ENCODE measurements at places on chromosomes 4 and X.

GRCh38 chrX:91122151-91122694 lies 312.4 kb upstream of the PABPC5 start:
- ATAC-seq = no peak
- H3K27ac ChIP-seq = no peak overlapping the region
- no peaks in the 10 kb centered on the region for H3K4me1 ChIP-seq
- no peak overlapping the region for H3K4me3 ChIP-seq
- H3K27me3 ChIP-seq = no peaks in the 10 kb centered on the region

DNA sequence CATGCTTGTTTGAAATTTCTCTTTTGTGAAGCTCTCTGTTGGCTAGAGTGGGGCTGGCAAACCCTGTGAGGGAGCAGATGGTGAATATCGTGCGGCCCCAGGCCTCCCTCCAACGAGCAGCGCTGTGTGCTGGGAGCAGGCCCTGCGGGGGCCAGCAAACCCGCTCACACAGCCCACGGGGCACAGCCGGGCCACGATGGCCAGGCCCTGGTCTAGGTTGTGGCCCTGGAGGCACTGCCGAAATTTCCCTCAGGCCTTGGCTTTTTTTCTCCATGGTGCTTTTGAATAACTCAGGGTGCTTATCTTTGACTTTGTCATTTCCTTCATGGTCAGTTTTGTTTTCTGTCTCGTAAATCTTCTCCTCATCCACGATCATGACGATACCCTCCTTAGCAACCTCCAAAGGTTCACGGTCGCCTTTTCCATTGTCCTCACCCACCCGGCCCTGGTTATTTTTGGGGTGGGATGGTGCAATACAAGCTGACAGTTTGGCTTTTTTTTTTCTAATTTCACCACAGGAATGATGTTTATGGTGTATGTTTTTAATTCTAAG lies 20.7 kb downstream of the PCGF3 start:
- H3K27me3 ChIP-seq = no peaks in the 10 kb centered on the region
- ATAC-seq = no peak
- no peak overlapping the region for H3K27ac ChIP-seq
- peaks cover 35% of the 10 kb centered on the region for H3K36me3 ChIP-seq
- peaks cover 44% of the 10 kb centered on the region for H3K4me1 ChIP-seq
- H3K4me3 ChIP-seq = no peak overlapping the region

DNA sequence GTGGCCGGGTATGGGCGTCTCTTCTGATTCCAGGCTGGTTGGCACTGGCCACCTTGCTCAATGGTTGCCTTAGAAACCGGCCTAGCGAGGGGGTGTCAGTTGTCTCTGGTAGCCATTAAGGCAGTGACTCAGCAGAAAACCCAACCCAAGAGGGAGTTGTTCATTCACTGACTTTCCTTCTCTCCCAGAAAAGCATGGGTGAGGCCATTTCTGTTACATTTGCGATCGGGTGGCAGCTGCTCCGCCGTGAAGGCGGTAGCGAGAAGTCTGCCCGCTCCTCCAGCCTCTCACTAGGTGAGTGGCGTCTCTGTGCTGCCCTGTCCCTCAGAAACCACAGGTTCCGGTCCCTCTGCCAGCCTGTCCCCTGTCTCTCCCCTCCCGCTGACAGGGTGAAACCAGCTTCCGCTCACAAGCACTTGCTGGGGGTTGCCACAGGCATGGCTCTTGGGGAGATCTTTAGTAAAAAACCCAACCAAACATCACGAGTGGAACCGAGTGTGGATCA lies 17.4 kb downstream of the IRAK1 start:
- H3K36me3 ChIP-seq = no peaks in the 10 kb centered on the region
- no peaks in the 10 kb centered on the region for H3K27me3 ChIP-seq
- peaks cover 47% of the 10 kb centered on the region for H3K4me1 ChIP-seq

GRCh38 chr4:8227201-8227770 lies 28.2 kb downstream of the SH3TC1 start:
- H3K27me3 ChIP-seq = no peaks in the 10 kb centered on the region
- peaks cover 34% of the 10 kb centered on the region for H3K4me1 ChIP-seq
- H3K36me3 ChIP-seq = peaks cover 43% of the 10 kb centered on the region

- no peak overlapping the region for H3K27ac ChIP-seq
- no peak overlapping the region for H3K4me3 ChIP-seq
- H3K36me3 ChIP-seq = no peaks in the 10 kb centered on the region
- no peaks in the 10 kb centered on the region for H3K4me1 ChIP-seq
- H3K27me3 ChIP-seq = no peaks in the 10 kb centered on the region
These were observed 170.8 kb upstream of the RAI2 start for GRCh38 chrX:18031726-18032375.

DNA sequence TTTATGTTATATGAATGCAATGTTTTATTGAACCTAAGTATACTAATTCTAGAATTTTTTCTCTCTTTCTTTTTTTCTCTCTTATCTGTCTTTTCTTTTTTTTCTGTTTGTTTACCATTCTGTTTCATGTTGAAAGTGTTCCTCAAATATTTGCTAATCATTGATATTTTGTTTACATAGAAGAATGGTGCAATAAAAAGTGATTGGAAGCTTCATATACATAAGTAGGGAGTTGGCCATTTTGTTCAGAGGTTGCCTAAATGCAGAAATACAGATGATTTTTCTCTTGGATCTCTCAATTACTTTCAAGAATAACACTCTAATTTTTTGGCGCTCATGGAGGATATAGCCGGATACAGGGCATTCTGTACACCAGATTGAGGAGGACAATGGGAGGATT lies 5.7 kb upstream of the SERTM2 start:
- H3K27ac ChIP-seq = no peak overlapping the region
- H3K36me3 ChIP-seq = no peaks in the 10 kb centered on the region
- peaks cover 5% of the 10 kb centered on the region for H3K4me1 ChIP-seq
- H3K27me3 ChIP-seq = no peaks in the 10 kb centered on the region
- no peak for ATAC-seq

DNA sequence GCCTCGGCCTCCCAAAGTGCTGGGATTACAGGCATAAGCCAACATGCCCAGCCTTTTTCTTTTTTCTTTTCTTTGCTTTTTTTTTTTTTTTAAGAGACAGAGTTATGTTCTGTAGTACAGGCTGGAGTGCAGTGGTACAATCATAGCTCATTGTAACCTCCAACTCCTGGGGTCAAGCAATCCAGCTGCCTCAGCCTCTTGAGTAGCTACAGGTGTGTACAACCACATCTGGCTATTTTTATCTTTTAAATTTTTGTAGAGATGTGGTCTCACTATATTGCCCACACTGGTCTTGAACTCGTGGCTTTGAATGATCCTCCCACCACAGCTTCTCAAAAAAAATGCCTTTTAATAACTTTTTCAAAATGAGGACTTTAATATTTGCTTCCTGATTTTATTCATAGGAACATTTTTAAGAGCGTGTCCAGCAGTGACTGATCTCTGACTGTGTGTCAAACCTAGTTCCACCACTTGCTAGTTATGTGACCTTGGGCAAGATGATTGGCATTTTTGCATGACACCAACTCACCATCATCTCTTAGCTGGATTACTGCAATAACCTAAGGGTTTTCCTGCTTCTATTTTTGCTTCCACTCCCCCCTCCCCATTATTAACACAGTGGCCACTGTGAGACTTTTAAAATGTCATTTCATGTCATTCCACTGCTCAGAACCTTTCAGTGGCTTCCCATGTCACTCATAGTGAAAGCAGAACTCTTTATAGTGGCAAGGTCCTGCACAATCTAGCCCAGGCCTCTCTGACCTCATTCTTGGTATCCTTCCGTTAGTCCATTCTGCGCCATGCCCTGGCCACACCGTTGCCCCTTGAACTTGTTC lies 4.5 kb upstream of the TNIP3 start:
- ATAC-seq = peak; percentile 86
- no peak overlapping the region for H3K4me3 ChIP-seq
- H3K27ac ChIP-seq = peak overlapping the region; percentile 50
- H3K27me3 ChIP-seq = no peaks in the 10 kb centered on the region
- H3K36me3 ChIP-seq = no peaks in the 10 kb centered on the region
- peaks cover 15% of the 10 kb centered on the region for H3K4me1 ChIP-seq

DNA sequence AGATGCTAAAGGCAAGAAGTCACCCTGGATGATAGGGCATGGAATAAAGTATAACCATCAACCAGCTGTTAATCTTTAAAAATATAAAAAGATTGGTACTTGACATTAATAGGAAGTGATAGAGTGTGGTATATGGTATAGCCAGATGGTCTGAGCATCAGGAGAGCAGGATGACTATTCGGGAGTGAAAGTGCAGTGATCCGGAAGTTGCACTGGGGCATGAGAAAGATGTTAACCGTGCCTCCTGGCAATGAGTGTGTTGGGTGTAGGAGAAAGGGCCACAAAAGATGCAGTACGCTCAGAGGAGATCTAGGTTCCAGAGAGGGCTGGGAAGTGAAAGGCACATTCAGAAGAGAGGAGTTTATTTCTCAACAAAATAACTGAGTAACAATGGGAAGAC lies 65.0 kb downstream of the TSPAN7 start:
- ATAC-seq = no peak
- H3K36me3 ChIP-seq = no peaks in the 10 kb centered on the region
- H3K27ac ChIP-seq = no peak overlapping the region
- H3K27me3 ChIP-seq = peaks cover 15% of the 10 kb centered on the region
- no peak overlapping the region for H3K4me3 ChIP-seq

GRCh38 chrX:123361371-123361770 lies 177.3 kb downstream of the GRIA3 start:
- no peaks in the 10 kb centered on the region for H3K4me1 ChIP-seq
- H3K4me3 ChIP-seq = no peak overlapping the region
- H3K27me3 ChIP-seq = no peaks in the 10 kb centered on the region
- no peaks in the 10 kb centered on the region for H3K36me3 ChIP-seq
- no peak overlapping the region for H3K27ac ChIP-seq

DNA sequence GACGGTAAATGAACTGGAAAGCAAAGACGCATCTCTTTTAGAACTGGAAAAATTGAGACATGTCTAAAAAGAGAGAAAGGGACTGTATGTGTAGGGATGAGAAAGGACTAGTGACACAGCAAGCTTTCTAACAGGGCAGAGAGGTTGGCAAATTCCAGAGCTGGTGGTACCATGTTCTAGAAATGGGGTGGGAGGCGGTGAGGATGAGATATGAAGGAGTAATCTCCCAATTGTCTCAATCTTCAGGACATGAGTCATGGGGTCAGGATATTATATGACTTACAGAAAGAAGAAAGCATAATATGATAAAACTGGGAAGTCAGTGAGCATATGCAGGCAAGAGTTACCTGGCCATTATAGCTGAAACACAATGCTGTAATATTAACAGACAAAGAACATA lies 14.2 kb downstream of the TAB3 start:
- no peak for ATAC-seq
- peaks cover 15% of the 10 kb centered on the region for H3K4me1 ChIP-seq
- no peaks in the 10 kb centered on the region for H3K27me3 ChIP-seq
- H3K27ac ChIP-seq = no peak overlapping the region
- H3K36me3 ChIP-seq = no peaks in the 10 kb centered on the region
- H3K4me3 ChIP-seq = no peak overlapping the region

DNA sequence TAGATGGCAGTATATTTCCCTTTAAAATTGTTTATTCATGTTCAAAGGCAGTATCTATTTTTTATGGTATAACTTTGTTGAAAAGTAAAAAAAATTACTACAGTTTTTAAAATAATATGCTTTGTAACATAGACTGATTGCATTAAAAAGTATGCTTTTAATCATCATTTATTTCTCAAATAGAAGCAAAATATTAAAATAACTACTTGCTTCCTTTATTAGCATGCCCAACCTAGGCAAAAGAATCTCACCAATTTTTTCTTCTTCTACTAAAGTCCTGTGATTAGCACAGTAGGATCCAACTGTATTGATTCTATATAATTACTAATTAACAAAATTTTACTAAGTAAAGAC lies 69.6 kb upstream of the NFKB1 start:
- peak overlapping the region; percentile 93 for H3K4me3 ChIP-seq
- peaks cover 6% of the 10 kb centered on the region for H3K4me1 ChIP-seq
- no peaks in the 10 kb centered on the region for H3K36me3 ChIP-seq
- no peak overlapping the region for H3K27ac ChIP-seq
- no peak for ATAC-seq

DNA sequence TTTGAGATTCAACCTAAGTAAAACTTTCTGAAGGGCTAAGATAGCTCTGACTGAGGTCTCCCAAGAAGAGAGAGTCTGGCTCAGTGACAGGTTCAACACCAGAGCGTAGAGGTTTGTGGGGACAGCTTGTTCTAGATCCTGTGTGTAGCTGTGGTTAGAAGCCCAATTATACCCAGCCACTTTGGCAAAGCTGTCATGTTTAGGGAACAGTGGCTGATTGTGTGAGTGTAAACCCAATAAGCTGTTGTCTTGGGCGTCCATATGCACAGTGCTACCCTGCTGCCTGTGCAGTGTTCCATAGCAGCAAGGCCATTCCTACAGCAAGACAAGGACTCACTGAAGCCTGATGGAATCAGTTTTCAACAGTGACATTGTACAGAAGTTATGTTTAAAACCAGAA lies 11.2 kb upstream of the SCRG1 start:
- no peaks in the 10 kb centered on the region for H3K36me3 ChIP-seq
- ATAC-seq = no peak
- no peak overlapping the region for H3K27ac ChIP-seq
- H3K27me3 ChIP-seq = no peaks in the 10 kb centered on the region
- H3K4me1 ChIP-seq = no peaks in the 10 kb centered on the region
- no peak overlapping the region for H3K4me3 ChIP-seq

DNA sequence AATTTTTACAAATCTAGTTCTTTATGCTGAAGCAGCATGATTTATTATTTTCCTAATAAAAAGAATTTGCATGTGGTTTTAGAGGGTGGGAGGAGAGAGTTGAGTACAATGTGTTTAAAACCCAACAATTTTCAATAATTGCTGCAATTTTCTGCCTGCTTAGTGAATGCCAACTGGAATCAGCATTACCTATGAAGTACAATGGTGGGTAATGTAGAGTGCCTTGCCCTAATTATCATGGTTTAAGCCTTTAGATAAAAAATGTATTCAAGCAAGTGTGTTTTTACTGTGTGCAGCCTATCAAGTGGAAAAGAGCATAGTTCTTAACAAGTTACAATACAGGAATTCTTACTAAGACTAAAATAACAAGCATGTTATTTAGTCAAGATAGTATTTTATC lies 77.9 kb upstream of the ANKRD50 start:
- no peaks in the 10 kb centered on the region for H3K27me3 ChIP-seq
- no peaks in the 10 kb centered on the region for H3K36me3 ChIP-seq
- H3K4me1 ChIP-seq = no peaks in the 10 kb centered on the region
- H3K4me3 ChIP-seq = no peak overlapping the region

- no peaks in the 10 kb centered on the region for H3K4me1 ChIP-seq
- no peak for ATAC-seq
- H3K27ac ChIP-seq = no peak overlapping the region
- no peaks in the 10 kb centered on the region for H3K27me3 ChIP-seq
- no peak overlapping the region for H3K4me3 ChIP-seq
These were observed 52.6 kb upstream of the CITED1 start for GRCh38 chrX:72358313-72358712.

DNA sequence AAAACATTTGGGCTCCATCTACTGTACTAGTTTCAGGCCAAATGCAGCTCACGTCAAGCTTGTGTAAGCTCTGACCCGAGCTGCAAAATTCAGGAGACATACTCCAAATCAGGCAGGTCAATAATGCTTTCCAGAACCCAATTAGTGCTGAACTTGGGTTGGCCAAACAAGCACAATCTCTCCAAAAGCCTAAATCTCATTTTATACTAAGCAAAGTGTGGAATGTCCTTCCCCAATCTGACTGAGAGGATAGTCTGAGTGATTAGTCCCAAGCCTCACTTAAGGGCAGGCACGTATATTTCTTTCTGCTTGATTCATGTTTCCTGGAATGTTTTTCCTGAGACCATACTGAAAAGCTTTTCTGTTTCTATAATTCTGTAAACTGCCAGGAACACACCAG lies 79.9 kb downstream of the NKX6-1 start:
- no peaks in the 10 kb centered on the region for H3K27me3 ChIP-seq
- no peak overlapping the region for H3K27ac ChIP-seq
- no peaks in the 10 kb centered on the region for H3K36me3 ChIP-seq
- H3K4me3 ChIP-seq = no peak overlapping the region
- no peak for ATAC-seq
- no peaks in the 10 kb centered on the region for H3K4me1 ChIP-seq

GRCh38 chrX:110192516-110192915 lies 125.4 kb downstream of the AMMECR1 start:
- ATAC-seq = no peak
- H3K4me3 ChIP-seq = no peak overlapping the region
- peaks cover 10% of the 10 kb centered on the region for H3K4me1 ChIP-seq
- H3K36me3 ChIP-seq = no peaks in the 10 kb centered on the region

Measured in stimulated activated memory B cell treated with anti-CD40 and anti-IgM and Interleukin-4, amounts not matched to agents 10 μg/mL and 1 μg/mL and 100 μg/mL, for 72 hours (primary cell).